ENCODE measurements at places on chromosomes 7 and 10. TPM values are rescaled to one million over a fixed set of nuclear protein-coding genes. Genes with fewer than 3 reads are reported as not detected.

- no peak for DNase-seq
Observed at GRCh38 chr7:46554688-46555422, 633.8 kb upstream of the IGFBP3 start.

Gene VPS37D
- 0.62 TPM for total RNA-seq

Gene EIF5AL1
- 0.19 TPM for total RNA-seq

Gene ADAM8
- 3.7 TPM for total RNA-seq

Gene PSPH
- 23.4 TPM for total RNA-seq

- DNase-seq: peak; percentile 79
Observed at GRCh38 chr10:3969876-3970666, 185.1 kb upstream of the KLF6 start.

DNA sequence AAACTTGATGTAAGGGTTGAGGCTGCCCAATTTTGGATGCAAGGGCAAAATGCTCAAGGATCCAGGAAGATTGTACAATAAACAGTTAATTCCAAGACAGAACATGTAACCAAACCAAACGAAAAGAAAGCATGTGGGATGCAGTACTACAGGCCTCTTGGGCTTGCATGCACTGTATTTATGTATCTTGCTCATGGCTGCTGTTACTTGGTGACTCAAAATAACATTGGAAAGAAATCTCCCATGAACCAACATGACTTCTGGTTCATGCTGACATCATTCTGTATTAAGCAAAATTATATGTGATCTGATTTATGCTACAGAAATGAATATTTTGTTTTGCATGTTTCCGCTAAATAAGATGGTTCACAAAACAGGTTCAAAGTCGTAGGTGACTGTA lies 65.9 kb upstream of the FZD1 start:
- no peak for DNase-seq

Gene ANKMY2
- total RNA-seq: 31.4 TPM

Gene LRRC18
- not detected for total RNA-seq

DNA sequence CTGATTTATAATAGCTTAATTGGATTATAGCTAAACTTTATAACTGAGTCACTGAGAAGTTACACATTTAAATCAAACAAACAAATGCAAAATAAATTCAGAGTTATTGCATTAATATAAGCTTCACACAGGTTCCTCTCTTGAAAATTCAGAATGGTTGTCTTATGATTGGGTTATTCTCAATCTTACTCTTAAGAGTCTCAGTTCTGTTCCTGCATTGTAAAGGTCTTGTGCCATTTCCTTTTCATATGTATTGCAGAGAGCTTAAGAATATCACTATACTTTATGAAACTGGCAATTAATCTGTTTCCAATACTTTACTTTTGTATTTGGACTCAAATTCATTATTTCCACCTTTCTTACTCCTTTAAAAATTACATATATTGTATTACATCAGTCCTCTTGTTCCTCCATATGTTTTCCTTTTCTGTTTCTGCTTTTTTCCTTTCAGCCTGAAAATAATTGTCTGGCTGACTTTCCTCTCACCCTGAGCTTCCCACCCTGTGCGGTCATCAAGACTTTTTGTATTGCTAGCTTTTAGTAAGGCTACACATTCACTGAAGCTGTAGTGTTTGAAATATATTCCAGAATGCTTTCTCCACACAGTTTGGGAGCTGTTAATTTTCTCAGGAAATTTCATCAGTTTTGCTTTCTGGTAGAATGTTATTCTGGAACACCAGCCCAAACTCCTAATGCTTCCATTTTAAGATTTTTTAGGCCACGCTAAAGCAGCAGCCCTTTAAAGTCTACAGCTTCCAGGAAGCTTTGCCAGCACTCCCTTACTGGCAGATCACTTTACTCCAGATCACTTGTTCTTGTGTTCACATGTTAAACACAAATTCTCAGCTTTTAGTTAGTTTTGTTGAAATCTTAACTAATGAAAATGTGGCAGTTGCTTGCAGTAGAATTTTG lies 139.4 kb downstream of the KCND2 start:
- DNase-seq: no peak

Gene CPED1
- total RNA-seq: 4.0 TPM

GRCh38 chr7:71479231-71479630 lies 347.3 kb downstream of the GALNT17 start:
- DNase-seq: no peak

DNA sequence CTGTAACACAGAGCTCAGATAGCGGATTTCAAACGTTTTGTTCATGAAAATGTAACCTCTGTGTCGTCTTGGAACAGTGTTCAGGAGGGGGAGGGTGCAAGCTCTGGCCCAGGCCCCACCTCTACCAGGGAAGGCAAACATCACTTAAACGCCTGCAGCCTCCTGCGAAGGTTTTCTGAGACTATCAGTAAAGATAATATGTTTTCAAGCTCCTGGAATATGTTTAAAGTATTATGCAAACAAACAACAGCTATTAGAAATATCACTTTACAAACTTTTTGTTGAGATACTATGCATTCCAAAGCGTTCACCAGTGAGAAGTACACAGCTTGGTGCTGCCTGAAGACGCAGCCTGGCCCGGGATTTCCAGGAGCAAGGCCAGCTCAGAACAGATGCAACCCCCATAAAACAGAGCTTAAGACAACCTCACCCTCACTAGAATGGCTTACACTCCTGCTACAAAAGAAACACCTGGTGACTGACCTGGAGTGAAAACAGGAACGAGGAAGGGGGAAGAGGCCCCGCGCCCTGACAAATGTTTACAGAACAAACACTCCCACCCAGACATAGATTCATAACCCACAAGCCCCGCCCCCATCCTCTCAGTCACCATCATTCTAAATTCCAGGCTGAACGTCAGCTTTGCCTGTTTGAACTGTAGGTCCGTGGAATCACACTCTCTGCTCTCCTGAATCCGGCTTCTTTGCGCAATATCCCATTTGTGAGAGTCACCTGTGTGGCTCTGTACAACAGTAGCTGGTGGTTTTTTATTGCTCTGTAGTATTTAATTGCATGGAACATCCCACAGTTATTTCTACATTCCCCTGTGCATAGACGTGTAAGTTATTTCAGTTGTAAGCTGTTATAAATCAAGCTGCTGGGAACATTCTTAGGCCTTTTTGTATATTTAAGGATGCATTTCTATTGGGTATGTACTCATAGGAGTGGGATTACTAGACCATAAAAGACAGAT lies 155.0 kb downstream of the PTPRN2 start:
- peak; percentile 93 for DNase-seq

Gene KCNIP2
- 1.5 TPM for total RNA-seq

GRCh38 chr10:97138174-97138573 lies 47.6 kb downstream of the SLIT1 start:
- DNase-seq: peak; percentile 23

Gene CNPY1
- not detected for total RNA-seq

Gene HPSE2
- total RNA-seq: 1.8 TPM

DNA sequence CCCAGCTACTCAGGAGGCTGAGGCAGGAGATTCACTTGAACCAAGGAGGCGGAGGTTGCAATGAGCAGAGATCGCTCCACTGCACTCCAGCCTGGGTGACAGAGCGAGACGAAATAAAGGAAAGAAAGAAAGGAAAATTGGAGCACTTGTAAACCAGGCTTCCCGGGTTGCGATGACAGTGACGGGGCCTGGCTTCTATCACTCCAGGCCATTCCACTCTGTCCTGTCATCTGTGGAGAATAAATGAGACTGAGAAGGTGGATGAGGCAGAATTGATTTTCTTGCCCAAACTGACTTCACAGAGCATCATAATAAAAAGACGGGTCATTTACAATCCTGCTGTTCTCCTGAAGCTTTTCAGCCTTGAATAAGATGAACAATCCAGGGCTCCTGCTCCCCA lies 12.1 kb upstream of the KPNA7 start:
- DNase-seq: no peak

DNA sequence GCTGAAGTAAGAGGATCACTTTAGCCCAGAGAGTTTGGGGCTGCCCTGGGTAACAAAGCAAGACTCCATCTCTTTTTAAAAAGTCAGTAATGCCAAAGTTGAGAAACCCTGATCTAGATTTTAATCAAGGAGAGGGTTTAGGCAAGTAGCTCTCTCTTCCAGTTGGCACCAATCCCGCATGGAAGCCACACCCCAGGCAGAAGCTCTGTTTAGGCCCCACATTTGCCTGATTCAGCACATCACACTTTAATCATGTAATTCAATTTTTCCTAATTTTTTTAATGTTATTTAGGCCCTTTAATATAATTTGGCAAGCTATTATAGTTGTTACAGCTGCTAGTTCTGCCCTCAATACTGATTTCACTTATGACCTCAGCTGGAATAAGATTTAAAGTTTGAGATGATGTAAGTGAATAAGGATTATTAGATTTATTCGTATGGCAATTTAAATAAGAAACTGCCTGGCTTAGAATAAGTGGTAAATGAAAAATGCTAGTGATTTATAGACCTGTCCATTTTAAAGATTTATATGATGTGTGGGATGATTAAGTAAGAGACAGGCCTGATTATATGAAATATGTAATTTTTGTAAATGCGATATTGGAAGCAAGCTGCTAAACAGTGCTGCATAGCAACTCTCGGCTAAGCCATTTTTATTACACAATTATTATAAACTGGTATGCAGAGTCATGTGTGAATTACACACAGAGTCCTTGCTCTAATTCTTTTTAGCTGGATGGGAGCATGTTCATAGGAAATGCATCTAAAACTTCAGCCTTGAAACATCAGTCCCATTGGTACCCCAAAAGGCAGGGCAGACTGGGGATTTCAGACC lies 80.2 kb upstream of the NFE2L3 start:
- DNase-seq: no peak

DNA sequence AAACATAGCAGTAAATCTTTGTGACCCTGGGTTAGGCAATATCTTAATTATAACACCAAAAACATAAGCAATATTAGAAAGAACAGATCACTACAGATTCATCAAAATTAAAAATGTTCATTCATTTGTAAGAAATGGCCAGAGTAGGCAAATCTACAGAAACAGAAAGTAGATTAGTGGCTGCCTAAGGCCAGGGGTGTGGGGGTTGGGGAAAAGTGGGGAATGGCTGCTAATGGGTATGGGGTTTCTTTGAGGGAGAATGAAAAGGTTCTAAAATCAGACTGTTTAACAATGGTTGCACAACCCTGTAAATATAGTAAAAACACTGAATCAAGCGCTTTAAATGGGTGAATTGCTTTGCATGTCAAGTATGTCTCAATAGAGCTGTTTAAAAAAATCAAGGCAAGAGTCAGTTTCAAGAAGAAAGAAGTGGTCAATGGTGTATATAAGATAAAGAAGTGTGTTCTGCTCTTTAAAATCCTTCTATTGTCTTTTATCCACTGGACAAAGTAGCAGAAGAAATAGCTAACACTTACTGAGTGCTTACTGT lies 42.6 kb downstream of the CDK6 start:
- DNase-seq: no peak

Gene LRRN3
- total RNA-seq: 0.35 TPM

- DNase-seq: no peak
Observed at GRCh38 chr10:21531164-21531563, 2.9 kb upstream of the MLLT10 start.

Gene LZTS2
- total RNA-seq: 36.5 TPM

Gene CCDC136
- total RNA-seq: 0.64 TPM

- DNase-seq: no peak
Observed at GRCh38 chr7:18700147-18700546, 204.6 kb downstream of the HDAC9 start.

Gene DOCK4
- 6.5 TPM for total RNA-seq

DNA sequence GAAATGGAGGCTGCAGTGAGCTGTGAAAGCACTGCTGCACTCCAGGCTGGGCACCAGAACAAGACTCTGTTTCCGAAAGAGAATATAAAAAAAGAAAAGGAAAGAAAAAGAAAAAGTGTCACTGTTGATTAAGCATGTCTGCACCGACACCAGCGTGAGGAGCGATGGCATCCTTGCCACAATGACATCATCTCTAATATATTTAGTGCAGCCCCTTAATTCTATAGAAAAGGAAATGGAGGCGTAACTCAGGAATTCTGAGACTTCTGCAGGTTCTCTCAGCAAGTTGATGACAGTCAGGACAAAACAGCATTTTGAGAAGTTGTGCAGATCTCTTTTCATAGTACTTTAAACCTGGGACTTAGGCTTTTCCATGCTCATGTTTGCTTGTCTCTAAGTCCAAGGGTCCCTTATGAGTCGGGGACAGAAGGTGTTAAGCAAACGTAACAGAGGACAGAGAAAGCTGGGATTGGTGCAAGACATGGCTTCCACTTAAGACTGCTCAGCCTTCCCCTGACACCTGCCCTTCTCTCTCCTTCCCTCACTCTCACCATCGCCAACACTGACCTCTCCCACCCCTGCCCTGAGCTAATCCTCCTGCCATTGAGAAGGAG lies 16.9 kb upstream of the ANKRD1 start:
- no peak for DNase-seq

Gene SPDYE2
- not detected for total RNA-seq

- no peak for DNase-seq
Observed at GRCh38 chr10:90126256-90126595, 424.8 kb downstream of the KIF20B start.

Gene RAMP3
- total RNA-seq: 7.2 TPM

GRCh38 chr7:143456992-143457793 lies 13.9 kb downstream of the TAS2R60 start:
- no peak for DNase-seq

Gene ATOH7
- total RNA-seq: 0.53 TPM
